ENCODE measurements at places on chromosomes 5 and 9.

- DNase-seq = no peak
These were observed 117.6 kb downstream of the EFNA5 start for GRCh38 chr5:107553117-107553555.

DNA sequence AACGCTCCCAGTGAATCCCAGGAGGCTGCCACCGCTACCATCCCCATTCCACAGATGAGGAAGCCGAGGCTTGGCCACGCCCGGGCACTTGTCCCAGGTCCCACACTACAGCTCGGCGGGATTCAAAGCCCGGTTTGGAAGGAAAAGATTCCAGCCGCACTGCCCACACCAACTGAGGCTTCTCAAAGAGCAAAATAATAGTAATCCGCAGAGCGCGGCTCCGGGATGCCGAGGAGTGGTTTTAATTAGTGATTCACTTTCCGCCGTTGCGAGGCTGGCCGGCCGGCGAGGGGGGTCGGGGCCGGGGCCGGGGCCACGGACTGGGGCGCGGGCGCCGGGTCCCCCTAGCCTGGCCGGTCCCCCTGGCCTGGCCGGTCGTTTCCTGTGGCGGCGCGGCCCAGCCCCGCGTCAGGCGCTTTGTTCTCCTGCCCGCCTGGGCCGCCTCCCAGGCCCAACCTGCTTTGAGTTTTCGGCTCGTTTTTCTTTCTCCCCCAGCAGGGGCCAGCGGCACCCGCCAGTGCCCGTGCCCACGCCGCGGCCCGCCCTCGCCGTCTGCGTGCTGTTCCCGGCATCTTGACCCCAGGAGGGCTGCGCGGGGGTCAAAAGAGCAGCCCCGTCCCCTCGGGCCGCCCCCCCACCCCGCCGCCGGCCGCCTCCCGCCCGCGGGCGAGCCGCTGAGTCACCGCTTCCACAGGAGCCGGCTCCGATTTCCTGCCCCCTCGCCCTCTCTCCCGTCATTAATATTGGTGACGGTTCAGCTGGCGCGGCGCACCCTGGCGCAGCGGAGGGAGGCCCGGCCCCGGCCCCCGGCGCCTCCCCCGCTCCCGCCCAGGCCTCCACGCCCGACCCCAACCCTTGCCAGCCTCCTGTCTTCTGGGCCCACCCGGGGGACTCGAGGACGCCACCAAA is 31.2 kb downstream of the FGF18 start:
- no peak for DNase-seq

GRCh38 chr9:73782166-73782565 is 630.5 kb downstream of the ANXA1 start:
- DNase-seq = no peak

- no peak for DNase-seq
These were observed 74.4 kb upstream of the FCN1 start for GRCh38 chr9:134991808-134992754.

DNA sequence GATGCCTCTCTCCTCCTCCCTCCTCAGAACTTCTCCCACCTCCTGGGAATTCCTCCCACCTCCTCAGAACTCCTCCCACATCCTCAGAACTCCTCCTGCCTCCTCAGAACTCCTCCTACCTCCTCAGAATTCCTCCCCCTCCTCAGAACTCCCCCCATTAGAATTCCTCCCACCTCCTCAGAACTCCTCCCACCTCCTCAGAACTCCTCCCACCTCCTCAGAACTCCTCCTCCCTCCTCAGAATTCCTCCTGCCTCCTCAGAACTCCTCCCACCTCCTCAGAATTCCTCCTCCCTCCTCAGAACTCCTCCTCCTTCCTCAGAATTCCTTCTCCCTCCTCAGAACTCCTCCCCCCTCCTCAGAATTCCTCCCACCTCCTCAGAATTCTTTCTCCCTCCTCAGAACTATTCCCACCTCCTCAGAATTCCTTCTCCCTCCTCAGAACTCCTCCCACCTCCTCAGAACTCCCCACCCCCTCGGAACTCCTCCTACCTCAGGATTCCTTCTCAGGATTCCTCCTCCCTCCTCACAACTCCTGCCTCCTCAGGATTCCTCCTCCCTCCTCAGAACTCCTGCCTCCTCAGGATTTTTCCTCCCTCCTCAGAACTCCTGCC is 23.9 kb downstream of the SLC46A2 start:
- no peak for DNase-seq

DNA sequence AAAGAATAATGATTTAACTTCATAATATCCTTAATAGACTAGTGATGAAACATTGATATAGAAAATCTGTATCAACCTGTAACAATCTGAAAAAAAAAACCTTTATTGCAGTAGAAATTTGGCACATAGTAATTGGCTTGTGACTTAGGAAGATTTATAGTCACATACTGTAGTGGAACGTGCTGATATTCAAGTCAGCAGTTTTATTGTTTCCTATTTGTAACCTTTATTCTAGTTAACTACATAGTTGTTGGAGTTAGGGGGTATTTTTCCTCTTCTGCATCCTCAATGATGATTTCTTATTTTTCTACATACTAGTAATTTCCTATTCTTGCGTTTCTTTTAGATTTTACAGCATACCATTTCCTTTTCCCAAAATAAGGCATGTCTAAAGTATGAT is 14.5 kb upstream of the LRRC70 start:
- no peak for DNase-seq

GRCh38 chr5:116859666-116860320 is 285.2 kb upstream of the SEMA6A start:
- no peak for DNase-seq

GRCh38 chr5:71910741-71911140 is 191.7 kb downstream of the CARTPT start:
- no peak for DNase-seq

DNA sequence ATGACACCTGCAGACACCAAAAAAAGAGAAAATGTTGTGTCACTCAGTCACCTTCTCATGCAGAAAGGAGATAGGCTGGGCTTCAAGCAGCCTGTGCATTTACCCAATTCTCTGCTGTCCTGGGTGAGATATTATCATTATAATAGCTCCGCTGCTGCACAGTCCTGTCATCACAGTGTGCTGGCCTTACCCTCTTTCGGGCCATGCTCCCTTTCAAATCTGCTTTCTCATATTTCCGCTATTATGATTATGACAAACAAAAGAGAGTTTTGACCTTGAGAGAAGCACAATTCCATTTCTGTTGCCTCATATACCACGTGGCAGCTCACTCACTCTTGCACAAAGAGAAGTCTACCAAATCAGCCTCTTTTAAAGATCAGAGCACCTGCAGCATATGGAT is 1350.1 kb upstream of the ACO1 start:
- no peak for DNase-seq

DNA sequence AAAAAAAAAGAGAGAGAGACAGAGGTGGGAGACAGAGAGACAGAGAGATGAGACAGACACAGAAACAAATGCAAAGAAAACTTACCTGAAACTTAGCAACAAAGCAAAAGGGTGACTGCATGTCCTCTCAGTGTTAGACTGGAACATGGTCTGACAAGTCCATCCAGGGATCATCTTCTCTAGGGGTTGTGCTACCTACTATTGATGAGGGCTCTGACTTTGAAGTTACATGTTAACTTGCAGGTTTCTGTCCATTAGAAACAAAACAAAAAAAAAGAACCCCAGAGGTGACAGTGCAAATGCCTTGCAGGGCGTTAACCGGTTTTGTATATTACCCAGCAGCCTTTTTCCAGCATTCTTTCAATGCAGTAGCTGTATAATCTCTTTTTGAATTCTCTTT is 13.6 kb upstream of the SPARC start:
- no peak for DNase-seq

DNA sequence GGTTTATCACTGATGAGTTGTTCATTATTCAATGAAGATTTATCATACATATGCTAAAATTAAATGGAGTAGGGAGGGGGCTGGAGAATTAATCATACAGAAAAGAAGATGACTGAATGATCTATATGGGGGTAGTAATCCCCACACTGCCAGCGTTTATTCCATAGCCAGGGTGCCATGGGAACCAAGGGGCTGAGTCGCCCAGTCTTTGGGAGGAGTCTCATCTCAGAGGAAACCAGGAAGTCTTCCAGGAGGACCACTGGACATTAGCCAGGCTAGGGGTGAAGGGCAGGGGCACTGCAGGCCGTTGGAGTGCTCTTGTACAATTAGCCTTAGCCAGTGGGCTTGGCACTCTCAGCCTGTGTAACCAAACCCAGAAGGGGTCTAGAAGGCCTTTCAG is 226.5 kb downstream of the ARL15 start:
- DNase-seq = no peak

DNA sequence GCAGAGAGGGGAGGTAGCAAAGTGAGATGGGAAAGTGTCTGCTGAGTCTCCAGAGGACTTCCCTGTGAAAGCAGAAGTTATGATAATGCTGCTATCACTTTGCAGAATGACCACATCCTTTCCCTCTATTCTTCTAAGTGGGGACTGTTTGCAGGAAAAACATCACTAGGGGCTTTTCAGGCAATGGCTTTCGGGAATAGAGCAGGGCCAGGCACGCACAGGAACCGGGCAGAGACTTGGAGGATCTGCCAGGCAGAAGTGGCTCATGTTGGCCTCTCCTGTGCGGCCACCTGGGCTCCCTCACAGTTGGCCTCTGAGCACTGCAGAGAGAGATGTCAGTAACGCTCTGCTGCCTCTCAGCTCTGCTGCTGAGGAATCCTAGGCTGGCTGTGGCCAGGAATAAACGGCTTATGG is 214.7 kb downstream of the MAST4 start:
- no peak for DNase-seq

GRCh38 chr5:2130361-2130760 is 247.6 kb upstream of the IRX4 start:
- DNase-seq = no peak

DNA sequence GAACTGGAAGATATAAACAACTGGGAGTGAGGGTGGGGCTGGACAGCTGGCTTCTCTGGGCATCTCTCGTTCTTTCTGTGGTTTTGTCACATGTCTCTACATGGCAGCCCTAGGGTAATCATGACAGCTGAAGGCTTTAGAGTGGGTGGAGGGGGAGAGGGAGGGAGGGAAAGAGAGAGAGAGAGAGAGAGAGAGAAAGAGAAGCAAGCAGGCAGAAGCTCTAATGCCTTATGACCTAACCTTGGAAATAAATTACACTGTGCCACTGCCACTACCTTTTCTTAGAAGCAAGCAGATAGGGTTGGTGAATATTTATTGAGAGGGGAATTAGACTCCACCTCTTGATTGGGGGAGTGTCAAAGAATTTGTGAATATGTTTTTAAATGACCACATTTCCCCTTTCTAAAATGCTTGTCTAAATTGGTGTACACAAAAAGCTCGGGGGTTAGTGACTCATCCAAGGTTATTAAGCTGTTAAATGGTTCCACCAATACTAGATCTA is 2.6 kb upstream of the DAPK1 start:
- no peak for DNase-seq

GRCh38 chr5:78001197-78001596 is 225.1 kb upstream of the TBCA start:
- no peak for DNase-seq

DNA sequence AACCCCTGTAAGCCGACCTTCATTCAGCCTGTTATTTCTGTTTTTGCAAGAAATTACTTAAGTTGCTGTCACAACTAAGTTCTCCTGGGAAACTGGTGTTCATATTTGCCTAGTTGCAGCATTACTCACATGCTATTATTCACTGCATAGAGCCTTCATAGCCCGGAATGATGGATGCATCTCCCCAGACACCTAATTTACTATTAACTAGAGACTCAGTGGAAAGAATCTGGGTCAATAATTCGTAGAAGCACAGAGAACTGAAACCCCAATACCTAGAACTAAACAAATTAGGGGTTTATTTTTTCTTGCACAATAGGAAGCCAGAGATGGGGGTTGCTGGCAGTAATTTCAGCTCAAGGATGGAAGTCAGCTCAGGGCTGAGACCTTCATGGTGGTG is 45.7 kb upstream of the FAM170A start:
- no peak for DNase-seq

DNA sequence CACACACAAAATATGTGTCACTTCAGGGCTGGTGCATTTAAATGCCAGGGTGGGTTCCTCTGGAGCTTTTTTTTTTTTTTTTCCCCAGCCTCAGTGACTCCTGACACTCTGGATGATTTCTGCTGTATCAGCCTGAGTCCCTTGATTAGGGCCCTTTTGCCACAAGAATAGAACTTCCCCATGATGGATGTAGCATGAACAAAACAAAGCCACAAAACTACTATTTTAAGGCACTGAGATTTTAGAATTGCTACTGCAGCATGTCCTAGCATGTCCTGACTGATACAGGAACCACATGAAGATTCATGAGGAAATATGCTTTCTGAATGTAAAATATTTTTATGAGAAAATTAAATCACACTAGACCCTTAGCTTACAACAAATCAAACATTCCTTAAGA is 13.9 kb upstream of the ADGRD2 start:
- DNase-seq = no peak

DNA sequence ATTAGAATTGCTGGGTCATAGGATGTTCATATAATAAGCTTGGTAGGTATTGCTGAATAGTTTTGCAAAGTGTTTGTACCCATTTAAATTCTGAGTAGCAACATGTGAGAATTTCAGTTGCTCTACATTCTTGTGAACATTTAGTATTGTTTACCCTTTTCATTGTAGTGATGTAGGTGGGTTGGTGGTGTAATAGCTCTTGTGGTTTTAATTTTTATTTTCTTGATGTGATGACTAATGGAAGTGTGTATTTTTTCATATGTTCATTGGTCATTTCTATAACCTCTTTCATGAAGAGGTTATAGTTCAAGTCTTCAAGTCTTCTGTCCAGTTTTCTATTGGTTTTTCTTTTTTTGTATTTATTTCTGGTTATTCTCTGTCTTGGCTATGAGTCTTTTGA is 34.4 kb downstream of the RASA1 start:
- no peak for DNase-seq
